ENCODE measurements at places on chromosomes 2 and 18. TPM values are rescaled to one million over a fixed set of nuclear protein-coding genes. Genes with fewer than 3 reads are reported as not detected.

The CFC1 gene
- not detected for polyA plus RNA-seq

The APCDD1 gene
- polyA plus RNA-seq = 186 TPM

The CELF4 gene
- 1.9 TPM for polyA plus RNA-seq

The HOXD9 gene
- 95.3 TPM for polyA plus RNA-seq

DNA sequence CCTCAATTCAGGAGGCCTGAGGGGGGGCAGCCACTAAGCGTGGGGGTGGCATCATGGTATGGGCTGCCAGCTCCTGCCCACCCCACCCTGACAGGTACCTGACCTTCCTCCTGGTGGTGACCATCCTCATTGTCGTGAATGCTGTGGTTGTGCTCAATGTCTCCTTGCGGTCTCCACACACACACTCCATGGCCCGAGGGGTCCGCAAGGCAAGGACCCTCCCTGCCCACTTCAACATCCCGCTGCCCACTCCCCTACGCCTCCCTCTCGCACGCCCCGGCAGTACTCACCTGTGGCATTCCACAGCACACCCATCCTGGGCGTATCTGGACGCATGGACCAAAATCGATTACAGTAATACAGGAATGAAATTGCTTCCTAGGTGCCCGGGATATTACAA is 4.0 kb downstream of the CHRNG start:
- no peak for DNase-seq

GRCh38 chr2:17611036-17611435 is 70.5 kb downstream of the VSNL1 start:
- no peak for DNase-seq

- no peak for DNase-seq
Measured at GRCh38 chr18:36153203-36153602, 23.5 kb downstream of the ELP2 start.

- DNase-seq = no peak
Measured at GRCh38 chr2:218354850-218355443, 1.7 kb upstream of the CATIP start.

- DNase-seq = no peak
Measured at GRCh38 chr2:121272596-121272995, 12.4 kb downstream of the TFCP2L1 start.

Data from left renal cortex interstitium (tissue), 4 donors.